Activated T-cell treated with anti-CD3 and anti-CD28 coated beads for 48 hours (primary cell): ENCODE measurements at places on chromosomes 2 and 18.

DNA sequence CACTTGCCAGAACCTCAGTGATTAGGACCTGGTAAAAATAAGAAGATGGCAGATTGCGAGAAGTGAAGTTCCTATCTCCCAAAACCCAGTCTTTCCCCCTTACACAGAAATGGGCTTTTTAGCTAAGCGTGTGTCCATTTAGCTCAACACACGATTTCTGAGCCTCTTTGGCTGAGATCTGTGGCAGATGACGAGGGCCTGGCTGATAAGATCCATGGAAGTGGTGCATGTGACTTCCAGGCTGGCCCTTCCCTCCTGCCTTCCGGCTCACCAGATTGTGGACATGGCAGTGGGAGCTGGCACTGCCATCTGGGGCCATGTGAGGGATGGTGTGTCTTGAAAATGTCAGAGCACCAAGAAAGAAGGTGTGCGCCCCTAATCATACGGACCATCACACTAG lies 41.0 kb upstream of the ZFP36L2 start:
- DNase-seq: no peak

- no peak for DNase-seq
Observed at GRCh38 chr18:70672581-70672980, 383.7 kb downstream of the SOCS6 start.

DNA sequence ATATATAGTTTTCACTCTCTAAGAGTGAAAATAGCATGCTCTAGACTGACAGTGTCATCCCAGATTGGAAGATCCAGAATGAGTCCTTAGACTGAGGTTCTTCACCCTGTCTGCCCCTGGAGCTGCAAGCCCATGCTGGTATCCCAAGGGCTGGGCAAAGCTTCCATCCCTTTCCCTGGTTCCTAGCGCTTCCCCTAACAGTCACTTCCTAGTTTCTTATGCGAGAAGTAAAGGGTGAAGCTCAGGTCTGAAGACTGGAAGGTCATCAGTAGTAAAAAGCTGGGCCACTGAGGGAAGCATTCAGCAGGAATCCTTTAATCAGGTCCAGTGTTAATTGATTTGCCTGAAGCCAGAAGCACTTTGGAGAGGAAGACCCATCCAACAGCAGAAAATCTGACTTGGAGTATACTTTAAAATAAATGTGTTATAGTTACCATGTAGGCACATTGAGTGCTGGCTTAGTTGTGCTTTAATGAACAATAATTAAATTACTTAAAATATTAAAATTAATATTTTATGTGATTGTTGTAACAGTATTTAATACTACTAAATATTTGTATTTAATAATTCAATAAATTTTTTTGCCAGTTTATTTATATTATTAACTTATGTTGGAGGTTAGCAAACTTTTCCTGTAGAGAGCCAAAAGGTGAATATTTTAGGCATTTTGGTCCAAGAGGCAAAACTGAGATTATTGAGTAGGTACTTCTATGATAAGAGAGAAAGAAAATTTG lies 237.9 kb downstream of the FHOD3 start:
- DNase-seq: no peak

DNA sequence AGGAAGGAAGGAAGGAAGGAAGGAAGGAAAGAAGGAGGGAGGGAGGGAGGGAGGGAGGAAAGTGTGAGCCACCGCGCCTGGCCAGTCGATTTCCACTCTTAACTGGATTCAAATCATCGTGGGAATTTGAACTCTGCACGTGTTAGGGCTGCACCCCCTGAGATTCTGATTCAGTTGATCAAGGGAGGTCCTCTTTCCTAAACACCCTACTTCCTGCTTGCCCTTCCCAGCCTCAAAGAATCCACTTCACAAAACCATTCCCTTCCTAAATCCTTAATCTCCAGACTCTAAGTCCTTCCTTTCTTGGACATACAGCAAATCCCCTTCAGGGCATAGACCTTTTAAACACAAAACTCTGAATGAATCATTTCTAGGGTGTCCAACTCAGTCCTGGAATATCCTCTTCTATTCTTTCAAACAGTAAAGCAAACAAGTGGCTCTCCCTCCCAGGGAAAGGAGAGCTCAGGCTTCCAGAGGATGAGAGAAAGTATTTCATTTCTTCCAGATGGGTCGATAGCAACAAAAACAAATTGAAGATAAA lies 68.2 kb upstream of the MBOAT2 start:
- no peak for DNase-seq

DNA sequence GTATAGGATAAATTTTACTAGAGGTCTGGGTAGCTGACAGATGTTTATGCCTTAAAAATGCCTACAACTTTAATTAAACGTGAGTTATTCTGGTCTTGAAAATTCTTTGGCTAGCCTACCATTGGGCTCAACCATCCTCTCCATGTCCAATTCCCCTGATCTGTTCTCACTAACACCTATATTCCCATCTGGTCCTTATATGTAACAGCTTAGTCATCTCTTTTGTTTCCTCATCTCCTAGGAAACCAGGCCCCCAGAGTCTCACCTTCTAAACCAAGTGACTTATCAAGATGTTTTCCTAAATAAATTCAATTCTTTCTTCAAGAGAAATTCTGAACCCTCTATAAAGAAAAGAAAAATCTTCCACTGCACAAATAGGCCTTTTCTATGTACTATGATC lies 148.5 kb downstream of the TTC32 start:
- DNase-seq: no peak

GRCh38 chr2:202172439-202173211 lies 65.8 kb downstream of the SUMO1 start:
- DNase-seq: peak; percentile 12

GRCh38 chr2:50042771-50043170 lies 888.5 kb upstream of the FSHR start:
- no peak for DNase-seq

GRCh38 chr2:210842896-210843295 lies 286.5 kb downstream of the CPS1 start:
- no peak for DNase-seq

DNA sequence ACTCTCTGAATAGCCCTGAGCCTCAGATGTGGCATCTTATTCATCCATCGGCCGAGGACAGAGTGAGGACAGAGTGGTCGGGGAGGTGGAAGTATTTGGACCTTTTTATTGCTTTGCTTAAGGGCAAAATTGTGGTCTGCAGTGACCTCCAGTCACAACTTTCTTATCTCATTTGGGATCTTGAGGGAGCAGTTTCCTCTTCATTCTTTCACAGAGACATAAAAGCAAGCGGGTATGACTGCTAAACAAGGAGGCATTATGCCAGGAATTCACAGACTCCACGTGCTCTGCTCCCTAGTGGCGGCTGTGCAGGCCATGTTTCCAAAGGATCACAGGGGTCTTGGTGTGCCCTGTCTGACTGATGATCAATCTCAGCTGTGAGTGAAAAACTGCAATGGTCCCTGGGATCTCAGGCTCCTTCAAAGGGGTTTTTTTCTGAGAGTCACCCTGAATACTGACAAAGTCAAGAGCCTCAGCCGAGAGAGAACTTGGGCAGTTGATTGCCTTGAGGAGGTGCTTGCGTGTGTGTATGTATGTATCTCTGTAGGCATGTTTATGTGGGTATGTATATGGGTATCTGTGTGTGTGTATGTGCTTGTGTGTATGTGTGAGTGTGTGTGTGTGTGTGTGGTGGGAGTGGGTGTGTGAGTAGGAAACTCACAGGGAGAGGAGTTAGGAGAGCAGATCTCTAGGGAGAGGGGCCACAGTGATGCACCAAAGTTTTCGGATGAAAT lies 47.7 kb downstream of the RAPGEF4 start:
- DNase-seq: no peak

GRCh38 chr2:196592331-196592910 lies 47.1 kb upstream of the CCDC150 start:
- DNase-seq: no peak

DNA sequence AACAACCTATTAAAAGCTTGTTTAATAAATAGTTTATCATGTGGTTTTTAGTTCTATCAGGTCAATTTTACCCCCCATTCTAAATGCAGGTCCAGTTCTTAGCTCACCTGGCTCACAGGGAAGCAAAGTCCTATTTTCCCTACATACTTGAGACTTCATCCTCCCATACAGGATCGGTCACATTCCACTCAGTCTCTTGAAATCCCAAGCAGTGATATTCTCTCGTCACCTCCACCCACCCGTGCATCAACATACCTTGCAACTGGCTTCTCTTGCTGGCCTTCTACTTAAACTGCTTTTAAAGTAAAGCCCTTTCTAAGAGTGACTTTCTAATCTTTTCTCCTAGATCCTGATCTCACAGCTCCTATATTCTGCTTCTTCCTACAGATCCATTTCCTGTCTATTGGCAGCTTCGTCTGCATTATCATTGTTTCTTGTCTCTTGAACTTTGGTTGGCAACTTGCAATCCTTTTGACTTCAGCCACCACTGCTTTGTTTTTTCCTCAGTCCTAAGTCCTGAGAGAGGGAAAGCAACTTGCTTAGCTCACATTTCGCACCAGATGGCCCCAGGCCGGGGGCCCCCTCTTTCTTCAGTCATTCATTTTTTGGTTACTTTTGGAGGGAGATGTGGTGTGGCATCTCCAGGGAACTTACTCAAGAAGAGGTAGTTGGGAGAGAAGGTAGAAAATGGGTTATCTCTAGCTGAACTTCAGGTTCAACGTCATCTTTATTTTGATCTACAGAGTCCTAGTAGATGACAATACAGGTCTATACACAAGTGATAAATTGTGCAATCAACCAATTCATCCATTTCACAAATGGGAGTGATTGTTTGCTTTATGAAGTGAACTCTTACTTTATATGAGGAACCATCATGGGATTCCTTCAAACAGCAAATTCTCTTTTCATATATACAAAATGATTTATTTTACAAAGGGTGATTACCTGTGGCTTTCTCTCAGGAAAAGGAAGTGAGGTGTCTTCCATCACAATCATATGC lies 23.9 kb upstream of the NCOA1 start:
- DNase-seq: no peak
